Suppressor macrophage (primary cell): ENCODE measurements at places on chromosomes 11 and 22.

DNA sequence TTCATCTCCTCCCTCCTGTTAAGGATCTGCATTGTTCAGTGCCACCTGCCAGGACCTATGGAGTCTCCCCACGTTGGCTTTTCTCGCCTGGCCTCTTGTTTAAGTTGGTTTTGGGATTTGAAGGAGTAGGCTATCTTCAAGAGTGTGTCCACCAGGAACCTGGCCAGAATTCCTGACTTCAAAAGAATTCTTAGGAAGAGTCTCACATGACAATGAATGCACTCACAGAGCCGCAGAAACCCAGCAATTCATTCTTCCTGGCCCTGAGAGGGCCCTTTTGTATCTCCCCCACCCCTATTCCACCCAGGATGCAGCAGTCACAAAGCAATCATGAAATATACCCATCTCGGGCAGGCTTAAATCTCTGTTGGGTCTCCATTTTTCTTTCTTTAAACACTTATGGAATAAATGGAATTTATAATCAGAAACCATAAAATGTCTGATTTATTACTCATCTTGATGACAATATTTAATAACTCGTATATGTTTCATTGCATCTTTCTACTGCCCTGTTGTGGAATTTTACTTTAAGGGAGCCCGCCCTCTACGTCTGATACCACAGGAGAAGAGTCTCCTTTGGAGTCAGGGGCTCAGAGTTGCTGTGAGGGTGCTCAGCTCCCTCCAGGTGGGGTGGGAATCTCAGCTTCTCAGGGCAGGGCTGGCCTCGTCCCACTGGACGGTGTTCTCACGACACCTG, 507.0 kb downstream of the NTM start:
- DNase-seq: no peak

DNA sequence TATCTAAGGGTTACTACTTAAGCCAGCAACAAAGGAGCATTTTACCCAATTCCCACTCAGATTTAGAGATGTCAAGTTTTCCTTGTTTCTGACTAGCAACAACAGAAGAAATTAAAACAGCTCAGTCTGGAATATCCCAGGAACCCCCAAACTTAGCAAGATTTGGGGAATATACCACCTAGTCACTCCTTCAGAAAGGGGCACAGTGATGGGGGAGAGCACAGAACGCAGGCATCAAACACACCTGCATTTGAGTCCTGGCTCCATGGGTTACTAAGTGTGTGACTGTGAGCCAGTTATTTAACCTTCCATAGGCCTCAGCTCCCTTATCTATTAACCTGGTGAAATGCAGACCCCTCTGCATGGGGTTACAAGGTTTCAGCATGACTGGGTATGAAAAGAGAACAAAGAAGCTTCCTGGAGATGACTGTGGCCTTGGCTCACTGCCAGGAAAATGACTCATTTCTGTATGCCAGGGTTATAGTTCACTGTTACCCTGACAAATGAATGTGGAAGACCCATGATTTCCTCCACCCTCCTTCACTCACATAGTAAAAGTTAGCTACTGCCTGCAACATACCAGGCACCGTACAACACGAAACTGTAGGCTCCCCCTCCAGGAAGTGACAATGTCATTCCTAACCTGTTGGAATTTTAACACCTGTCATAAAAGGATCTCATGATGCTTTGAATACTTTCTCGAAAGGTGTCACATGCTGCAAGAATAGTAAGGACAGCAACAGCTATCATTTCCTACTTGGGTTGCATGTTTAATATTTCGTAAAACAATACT, 79.6 kb downstream of the ME3 start:
- DNase-seq: peak; percentile 94

DNA sequence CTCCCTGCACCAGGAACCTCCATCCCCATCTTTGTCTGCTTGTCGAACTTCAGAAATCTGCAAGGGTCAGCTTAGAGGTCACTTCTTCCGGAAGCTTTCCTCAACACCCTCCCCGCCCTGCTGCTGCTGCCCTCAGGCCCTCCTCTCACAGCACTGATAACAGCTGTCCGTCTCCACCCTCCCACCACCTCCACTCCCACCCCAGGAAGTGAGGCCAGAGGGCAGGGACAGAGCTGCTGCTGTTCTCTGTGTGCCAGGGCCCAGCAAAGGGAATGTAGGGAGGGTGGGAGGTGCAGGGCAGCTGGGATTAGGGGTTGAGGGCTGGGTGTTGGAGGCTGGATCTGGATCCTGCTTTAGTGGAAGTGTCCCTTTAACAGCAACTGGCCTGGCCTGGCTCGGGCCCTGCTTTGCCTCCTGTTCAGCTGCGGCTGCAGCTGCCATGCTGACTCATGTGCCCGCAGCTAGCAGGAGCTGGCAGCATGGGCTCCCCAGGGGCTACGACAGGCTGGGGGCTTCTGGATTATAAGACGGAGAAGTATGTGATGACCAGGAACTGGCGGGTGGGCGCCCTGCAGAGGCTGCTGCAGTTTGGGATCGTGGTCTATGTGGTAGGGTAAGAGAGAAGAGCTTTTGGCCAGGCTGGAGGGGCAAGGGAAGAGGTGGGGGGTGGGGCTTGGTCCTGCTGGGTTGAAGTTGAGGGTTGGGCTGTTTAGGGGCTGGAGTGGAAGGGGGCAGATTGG, at the start of gene P2RX6:
Gene P2RX6 (plus strand): TSS at position 440 of the 740 bp plus-strand sequence. CDS start 10 bp downstream, at position 450.
- DNase-seq: peak; percentile 60

DNA sequence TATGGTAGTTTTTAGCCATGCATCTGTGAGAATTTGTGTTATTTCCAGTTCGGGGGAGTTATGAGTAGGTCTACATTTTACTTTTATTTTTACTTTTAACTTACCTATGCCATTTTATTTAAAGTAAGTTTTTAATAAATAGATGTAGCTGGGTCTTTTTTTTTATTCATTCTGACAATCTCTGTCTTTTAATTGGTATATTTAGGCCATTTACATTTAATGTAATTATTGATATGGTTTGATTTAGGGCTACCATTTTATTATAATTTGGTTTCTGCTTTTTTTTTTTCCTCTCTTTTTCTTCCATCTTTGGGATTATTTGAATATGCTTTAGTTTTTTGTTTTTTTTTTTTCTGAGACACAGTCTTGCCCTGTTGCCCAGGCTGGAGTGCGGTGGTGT, 1.9 kb downstream of the SWAP70 start:
- DNase-seq: no peak

GRCh38 chr22:29193021-29193420, 12.7 kb upstream of the EMID1 start:
- no peak for DNase-seq

- DNase-seq: no peak
Observed at GRCh38 chr11:131351848-131352247, 18.6 kb upstream of the NTM start.

DNA sequence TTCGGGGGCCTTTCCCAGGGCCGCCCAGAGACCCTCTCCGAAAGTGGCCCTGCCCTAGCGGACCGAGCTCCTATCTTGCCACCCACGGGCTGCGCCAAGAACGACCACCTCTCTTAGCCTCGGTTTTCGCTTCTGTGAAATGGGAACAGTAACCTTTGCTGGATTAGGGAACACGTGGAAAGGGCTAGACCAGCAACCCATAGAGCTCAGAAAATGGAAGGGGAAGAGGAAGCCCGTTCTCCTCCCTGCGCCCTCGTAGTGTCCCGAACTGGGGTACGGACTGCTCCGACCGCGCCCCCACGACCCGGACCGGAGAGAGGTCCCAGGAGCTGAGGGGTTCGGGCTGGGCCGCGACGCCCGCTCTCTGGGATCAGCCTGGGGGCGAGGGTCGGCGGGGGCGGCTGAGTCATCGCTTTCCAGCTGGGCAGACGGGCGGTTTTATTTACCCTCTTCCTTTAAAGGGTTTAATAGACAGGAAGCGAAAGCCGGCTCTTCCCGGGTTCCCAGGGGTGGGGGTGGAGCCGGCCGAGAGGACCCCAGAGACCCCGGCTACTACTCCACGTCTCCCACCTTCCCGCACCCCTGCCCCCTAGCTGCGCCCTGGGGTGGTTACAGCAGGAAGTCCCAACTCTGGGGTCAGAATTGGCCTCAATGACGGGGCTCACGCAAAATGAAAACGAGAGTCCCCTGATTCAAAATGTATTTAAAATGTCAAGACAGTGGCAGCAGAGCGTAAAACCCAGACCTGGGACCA, 907 bp upstream of the PHLDA2 start:
- DNase-seq: peak; percentile 75

GRCh38 chr11:59676205-59676604, 7.4 kb upstream of the PATL1 start:
- DNase-seq: no peak

GRCh38 chr11:68844801-68845200, 3.1 kb upstream of the CPT1A start:
- no peak for DNase-seq

- no peak for DNase-seq
Observed at GRCh38 chr11:130191896-130192295, 32.3 kb downstream of the ST14 start.

DNA sequence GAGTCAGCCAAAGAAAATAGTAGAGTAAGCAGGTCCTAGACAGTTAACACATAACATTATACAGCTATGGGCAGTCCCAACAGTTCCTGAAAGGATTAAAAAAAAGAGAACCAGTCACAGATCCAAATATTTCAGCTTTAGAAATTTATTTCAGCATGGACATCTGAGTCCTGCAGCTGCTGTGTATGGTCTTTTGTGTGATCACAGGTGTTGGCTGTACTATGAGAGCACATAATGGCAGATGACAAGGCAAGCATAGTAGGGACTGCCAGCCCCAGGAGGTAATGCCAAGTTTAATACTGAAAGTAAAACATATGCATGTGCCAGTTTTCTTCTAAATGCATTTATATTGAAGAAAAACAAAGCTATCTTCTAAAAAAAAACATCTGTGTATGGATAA, 158.1 kb downstream of the GRIA4 start:
- DNase-seq: no peak

GRCh38 chr11:35661534-35661933, 1.0 kb upstream of the TRIM44 start:
- DNase-seq: no peak

DNA sequence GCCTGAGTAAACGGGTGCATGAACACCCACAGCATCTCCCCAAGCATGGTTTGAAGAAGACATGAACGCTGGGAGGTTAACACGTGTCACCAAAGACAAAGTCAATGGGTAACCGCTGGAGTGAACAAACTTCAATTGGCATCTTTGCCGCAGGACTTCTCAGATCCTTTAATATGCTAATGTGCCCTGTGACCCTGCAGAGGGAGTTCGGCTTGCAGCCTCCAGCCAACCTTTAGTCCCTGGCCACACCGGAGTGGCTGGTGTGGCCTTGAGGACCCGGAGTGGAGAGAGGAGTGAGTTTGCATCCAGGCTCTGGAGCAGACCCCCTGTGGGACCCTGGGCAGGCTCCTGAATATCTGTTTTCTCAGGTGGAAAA, 57.0 kb downstream of the FLRT1 start:
- no peak for DNase-seq

DNA sequence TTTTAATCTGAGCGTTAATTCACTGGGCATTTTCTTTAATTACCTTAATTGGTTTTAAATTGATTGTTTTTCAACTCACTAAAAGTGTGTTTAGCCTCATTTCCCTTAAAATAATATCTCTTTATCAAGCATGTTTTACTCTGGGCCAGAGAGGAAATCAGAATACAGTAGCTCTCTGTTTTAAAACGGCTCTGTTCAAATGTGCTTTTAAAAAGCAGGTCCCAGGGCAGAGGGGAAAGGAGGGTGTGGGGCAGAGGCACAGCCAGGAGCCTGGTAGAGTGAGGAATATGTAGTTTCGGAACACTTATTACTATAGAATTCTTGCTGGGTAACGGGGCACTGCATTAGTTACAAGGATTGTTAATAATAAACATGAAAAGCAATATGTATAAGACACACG, 47.6 kb downstream of the FBXO7 start:
- DNase-seq: no peak
